Left hindlimb (tissue), 1 donor: ENCODE measurements at places on chromosomes 2 and 18.

DNA sequence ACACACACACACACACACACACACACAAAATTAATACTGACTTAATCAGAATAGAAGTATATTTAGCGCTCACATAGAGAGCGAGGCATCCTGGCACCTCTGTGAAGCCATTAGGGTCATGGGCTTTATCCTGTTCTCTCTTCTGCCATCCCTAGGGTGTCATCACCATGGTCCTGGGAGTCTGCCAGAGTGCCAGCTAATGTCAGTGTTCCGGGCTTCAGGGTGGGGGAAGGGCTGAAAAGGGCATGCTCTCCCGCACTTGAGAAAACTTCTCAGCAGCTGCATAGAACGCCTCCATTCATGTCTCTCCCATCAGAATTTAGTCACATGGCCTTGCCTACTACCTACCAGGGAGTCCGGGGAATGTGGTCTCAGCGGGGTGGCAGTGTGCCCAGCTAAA lies 19.7 kb upstream of the DYNC2LI1 start:
- peak; percentile 46 for DNase-seq

DNA sequence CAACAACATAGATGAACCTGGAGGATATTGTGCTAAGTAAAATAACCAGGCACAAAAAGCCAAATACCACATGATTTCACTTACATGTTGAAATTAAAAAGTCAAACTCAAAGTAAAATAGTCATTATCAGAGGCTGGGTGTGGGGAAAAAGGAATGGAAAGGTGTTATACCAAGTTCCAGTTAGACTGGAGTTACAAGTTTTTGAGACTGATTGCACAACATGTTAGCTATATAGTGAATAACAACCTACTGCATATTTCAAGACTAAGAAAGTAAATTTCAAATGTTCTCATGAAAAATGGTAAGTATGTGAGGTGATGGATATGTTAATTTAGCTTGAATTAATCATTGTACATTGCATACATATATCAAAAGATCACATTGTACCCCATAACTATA lies 116.8 kb upstream of the HNMT start:
- DNase-seq, result no peak

GRCh38 chr2:67881816-67882215 lies 181.0 kb downstream of the C1D start:
- peak; percentile 58 for DNase-seq

GRCh38 chr2:225998116-225998515 lies 598.6 kb downstream of the NYAP2 start:
- no peak for DNase-seq

DNA sequence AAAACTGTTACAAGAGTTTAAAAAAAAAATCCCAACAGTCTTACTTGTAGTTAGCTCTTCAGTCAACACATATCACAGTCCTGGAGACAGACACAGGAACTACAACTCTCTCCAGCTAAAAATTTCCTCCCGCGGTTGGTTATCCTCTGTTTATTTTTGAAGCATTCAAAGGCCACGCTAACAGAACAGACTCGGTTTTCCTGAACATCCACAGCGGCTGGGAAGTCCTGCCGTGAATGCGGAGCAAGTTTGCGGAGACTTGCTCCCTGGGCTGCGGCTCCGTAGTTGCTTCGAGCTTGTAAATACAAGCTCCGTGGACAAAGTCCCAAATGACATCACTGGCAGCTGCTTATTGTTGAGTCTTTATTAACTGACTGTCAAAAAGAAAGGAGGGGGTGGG lies at the start of gene NCKAP5:
NCKAP5 (minus strand) TSS at position 292 of the 400 bp plus-strand sequence. CDS start 50,937 bp downstream, outside the sequence.
- DNase-seq, result peak; percentile 52

DNA sequence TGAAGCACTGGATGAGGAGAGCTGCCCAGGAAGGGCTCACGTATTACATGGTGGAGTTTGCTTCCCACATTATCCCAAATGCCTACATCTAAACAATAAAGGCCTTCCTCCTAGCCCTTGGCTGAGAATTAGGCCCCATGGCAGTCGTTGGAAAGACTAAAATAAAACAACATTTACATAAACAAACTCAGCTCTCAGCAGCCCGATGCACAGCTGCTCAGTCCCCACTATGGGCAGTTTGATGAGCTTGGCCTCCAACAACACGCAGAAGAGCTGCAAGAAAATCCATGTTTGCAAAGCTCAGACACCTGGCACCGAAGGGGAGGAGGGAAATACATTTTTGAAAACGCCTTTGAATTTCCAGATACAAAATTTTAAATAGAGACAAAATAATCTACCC lies 352.4 kb downstream of the EIPR1 start:
- DNase-seq, result no peak

DNA sequence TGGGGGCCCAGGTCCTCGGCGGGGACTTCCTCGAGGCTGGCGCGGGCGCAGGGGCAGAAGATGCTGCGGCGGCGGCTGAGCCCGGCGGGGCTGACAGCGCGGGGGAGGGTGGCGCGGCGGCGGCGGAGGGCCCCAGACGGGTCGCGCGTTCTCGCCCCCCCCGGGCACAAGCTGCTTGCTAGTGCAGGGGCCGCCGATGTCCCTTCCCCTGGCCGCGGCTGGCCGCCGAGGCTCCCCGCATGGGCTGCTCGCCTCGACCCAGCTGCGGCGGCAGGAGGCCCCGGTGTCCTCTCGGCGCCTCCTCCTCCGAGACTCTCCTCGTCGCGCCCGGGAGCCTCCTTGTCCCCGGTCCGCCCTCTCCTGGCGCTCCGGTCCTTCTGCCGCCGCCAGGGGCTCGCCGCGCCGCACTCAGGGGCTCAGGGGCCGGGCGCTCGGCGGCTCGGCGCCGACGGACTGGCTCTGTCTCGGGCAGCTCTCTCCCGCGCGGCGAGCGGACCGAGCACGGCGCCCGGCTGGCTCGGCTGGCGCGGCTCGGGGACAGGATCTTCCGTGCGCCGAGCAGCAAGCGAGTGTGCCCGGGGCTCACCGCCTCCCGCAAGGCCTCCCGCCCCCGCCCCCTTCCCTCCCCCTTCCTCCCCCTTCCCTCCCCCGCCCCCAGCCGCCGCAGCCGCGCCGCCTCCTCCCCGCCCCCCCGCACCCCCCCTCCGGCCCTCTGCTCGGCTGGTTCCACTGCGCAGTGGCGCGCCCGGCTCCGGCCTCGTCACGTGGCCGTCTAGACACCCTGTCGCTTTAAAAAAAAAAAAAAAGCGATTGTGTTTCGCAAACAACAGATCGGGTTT lies 902 bp upstream of the SMAD7 start:
- peak; percentile 92 for DNase-seq

- peak; percentile 11 for DNase-seq
These were observed 167.0 kb upstream of the HDAC4 start for GRCh38 chr2:239567786-239568185.

DNA sequence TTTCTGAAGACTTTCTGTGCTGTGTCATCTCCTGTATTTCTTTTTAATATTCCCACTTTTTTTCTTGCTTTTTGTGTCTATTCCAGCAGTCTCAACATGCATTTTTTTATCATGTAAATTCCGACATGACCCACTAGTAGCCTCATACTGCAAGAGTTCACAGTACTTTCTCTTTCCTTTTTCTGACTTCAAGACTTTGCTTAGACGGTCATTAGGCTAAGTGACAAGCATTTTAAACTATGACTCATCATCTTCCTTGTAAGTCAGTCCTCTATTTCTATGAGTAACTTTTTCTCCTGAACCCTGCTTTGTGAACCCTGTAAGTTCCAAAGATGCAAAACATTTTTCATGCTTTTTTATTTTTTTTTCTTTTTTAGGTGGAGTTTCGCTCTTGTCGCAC lies 381.2 kb downstream of the TXNL1 start:
- DNase-seq, result no peak

GRCh38 chr2:215452725-215453124 lies 16.9 kb upstream of the FN1 start:
- no peak for DNase-seq

DNA sequence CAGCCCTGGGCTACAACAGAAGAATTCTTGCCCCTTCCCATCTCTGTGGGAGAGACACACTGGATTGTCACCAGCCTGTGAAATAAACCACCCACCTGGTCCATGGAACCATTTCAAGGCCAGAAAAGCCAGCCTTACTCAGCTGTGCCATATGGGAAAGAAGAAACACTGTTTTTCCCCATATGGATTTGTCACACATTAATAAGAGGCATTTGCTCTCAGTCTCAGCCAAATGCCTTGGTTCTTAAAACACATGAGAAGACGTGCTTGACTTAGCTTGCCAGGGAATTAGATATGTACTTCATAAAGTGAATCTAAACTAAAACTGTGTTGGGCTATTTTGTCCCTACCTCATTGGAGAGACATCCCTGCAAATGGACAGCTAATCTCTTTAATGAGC lies 308.6 kb upstream of the TNP1 start:
- DNase-seq, result peak; percentile 71

DNA sequence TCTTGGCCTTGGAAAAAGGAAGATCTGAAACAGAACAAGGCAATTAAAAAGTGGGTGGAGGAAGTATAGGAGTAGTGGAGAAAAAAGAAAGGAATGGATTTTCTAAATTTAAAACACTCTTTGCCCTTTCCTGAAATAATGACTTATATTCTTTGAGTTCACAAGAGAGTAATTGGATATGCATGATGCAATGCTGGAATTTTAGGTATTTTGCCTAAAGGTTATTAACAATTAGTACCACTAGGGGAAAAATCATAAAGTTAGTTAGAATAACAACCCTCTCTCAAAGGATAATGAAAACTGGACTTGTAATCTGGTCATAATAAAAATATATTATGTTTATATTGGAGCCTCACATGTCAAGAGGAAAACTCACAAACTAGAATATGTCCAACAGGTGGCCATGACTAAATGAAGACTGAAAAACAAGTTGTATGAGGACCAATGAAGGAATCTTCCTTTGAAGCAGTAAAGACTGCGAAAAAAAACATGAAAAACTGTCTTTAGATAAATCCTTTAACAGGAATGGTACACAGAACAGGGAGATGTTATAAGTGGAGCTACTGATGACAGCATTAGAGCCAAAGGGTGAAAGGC lies 281.8 kb downstream of the NCKAP5 start:
- no peak for DNase-seq

DNA sequence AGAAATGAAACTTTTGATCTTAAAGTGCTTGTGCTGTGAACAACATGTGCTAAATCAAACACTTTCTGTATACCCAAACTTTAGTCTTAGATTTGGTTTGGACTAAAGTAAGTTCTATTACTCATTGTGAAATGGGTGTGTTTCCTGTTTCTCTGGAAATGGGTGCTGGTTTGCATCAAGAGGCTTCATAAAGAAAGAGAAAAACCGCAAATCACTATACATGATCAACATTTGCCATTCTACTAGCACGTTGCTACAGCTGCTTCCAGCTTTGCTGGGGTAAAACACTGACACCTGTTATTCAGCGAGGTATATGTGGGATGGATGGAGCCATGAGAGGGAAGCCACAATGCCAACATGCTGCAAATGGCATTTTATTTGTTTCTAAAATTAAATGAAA lies 547.0 kb upstream of the ACVR2A start:
- DNase-seq, result no peak

- DNase-seq, result no peak
These were observed 29.7 kb downstream of the AGPS start for GRCh38 chr2:177422271-177422670.

- no peak for DNase-seq
These were observed 489 bp downstream of the TRMT61B start for GRCh38 chr2:28869494-28870145.

- DNase-seq, result no peak
These were observed 692.8 kb downstream of the RNF144A start for GRCh38 chr2:7609974-7610373.

- DNase-seq, result no peak
These were observed 11.4 kb upstream of the RFX8 start for GRCh38 chr2:101486258-101486701.

DNA sequence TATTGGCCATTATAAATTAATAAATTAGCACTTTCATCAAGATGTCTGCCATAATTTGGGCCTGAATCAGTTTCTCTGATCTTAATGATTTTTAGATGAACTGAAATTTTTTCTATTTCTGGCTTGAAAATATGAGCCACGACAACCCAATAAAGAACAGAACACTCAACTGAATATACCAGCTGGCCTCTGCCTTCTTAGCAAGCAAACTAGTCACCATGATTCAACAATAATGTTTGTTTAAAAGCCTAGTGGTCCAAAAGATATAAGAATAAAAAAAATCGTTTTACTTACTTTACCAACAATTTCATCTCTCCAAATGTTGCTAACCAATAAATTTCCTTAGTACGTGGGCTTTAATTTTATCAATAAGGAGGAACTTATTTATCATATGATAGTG lies 66.7 kb upstream of the TTN start:
- DNase-seq, result no peak

GRCh38 chr18:78627551-78628346 lies 351.9 kb upstream of the SALL3 start:
- DNase-seq, result peak; percentile 54

DNA sequence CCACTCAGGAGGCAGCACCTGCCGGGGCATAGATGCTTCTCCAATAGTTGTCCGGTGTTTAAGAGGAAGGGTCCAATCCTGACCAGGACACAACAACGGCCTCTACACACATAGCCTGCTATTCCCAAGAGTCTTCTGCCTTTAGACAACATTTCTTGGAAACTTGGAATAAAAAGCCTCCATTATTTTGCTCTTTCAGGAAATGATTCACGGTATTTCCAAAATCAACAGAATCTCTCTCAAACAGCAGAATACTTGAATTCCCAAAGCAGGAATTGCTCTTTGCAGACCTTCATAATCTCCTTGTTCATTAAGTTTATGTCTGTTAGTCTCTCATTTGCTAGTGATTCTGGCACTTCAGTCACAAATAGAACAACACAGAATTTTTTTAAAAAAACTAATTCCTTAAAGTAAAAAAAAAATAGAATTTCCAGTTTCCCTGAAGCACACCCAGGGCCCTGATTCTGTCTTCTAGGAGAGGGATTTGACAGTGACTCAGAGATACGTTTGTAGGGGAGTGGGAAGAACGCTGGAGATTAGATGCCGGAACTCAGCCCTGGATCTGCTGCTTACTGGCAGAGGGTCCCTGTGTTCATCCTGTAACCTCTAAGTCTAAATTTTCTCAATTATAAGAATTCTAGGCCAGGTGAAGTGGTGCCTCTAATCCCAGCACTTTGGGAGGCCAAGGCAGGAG lies 74.7 kb downstream of the NAB1 start:
- DNase-seq, result no peak

GRCh38 chr2:218229851-218230250 lies 12.9 kb downstream of the ARPC2 start:
- no peak for DNase-seq

DNA sequence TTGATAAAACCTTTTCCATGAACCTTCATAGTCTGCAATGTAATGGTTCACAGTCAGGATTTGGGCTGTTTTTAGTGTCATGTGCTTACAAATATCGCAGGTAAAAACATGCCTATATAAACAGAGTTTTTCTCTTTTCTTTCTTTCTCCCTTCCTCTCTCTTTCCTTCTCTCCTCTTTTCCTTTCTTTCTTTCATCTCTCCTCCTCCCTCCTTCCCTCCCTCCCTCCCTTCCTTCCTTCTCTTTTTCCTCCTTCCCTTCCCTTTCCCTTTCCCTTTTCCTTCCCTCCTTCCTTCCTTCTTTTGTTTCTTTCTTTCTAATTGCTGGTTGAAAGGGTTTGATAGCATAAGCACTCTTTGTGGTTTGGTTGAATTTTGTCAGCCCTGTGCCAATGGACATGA lies 9.6 kb upstream of the NPPC start:
- DNase-seq, result no peak

DNA sequence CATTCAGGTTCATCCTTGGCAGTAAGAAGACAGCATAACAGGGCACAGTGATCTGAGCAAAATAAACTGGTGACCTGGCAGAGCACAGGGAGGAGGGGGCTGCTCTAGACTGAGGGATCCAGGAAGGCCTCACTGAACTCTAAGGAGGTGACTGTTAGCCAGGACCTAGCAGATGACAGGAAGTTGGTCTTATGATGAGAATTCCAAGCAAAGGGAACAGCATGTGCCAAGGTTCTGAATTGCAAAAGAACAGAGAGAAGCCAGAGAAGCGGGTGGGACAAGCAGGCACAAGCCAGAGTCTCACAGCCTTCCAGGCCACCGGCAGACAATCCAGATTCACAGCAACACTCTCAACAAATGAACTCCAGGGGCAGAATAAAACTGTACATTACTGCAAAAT lies 152.7 kb upstream of the PTPRM start:
- DNase-seq, result no peak
